CD4-positive, alpha-beta memory T cell (primary cell): ENCODE measurements at places on chromosomes 3 and 15. TPM values are rescaled to one million over a fixed set of nuclear protein-coding genes. Genes with fewer than 3 reads are reported as not detected.

PLIN1 gene
- polyA plus RNA-seq, result 0.46 TPM

RBSN gene
- polyA plus RNA-seq, result 21.4 TPM

KBTBD13 gene
- polyA plus RNA-seq, result not detected

SPINK8 gene
- polyA plus RNA-seq, result not detected

GOLGA8S gene
- polyA plus RNA-seq, result not detected

PSMD2 gene
- polyA plus RNA-seq, result 298 TPM

- no peak for DNase-seq
These were observed 446.5 kb downstream of the GRM7 start for GRCh38 chr3:7307410-7307809.

DNA sequence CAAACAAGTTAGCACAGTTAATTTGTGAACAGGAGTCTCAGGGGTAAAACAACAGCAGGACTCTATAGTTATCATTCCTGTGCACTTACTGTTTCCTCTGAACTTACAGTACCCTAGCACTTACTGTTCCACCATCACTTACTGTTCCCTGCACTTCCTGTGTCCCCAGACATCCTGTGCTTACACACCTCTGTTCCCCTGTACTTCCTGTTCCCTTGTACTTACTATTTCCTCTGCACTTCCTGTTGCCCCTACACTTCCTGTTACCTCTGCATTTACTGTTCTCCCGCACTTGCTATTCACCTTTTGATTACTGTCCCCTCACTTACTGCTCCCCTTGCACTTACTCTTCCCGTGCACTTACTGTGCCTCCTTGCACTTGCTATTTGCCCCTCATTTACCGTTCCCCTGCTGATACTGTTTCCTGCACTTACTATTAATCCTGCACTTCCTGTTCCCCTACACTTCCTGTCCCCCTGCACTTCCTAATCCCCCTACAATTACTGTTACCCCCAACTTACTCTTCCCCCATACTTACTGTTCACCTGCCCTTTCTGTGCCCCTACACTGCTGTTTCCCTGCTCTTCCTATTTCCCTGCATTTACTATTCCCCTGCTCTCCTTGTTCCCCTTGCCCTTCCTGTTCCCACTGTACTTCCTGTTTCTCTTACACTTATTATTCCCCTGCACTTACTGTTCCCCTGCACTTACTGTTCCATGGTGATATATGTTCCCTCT lies 30.3 kb downstream of the TPRA1 start:
- DNase-seq, result no peak

- no peak for DNase-seq
These were observed 16.9 kb upstream of the LRRC31 start for GRCh38 chr3:169886671-169887070.

GRCh38 chr15:69143756-69144436 lies 16.5 kb upstream of the GLCE start:
- DNase-seq, result no peak

DNA sequence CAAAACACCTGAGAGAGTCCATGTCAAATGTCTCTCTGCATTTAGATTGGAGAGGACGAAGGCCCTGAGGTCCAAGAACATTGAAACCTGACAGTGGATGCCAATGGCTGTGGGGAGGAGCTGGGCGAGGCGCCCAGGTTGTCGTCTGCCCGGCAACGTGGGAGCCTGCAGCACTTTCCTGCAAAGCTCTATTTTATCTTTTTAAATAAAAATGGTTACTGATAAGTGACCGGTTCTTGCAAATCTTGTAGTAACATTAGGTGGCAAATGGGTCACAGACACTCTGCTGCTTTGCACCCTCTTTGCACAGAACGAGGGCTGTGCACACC lies 19.5 kb upstream of the FANCD2 start:
- no peak for DNase-seq

- no peak for DNase-seq
These were observed 860.3 kb upstream of the SEMA6D start for GRCh38 chr15:46856839-46857502.

- DNase-seq, result no peak
These were observed 247.4 kb upstream of the TPM1 start for GRCh38 chr15:62795171-62795570.

DNA sequence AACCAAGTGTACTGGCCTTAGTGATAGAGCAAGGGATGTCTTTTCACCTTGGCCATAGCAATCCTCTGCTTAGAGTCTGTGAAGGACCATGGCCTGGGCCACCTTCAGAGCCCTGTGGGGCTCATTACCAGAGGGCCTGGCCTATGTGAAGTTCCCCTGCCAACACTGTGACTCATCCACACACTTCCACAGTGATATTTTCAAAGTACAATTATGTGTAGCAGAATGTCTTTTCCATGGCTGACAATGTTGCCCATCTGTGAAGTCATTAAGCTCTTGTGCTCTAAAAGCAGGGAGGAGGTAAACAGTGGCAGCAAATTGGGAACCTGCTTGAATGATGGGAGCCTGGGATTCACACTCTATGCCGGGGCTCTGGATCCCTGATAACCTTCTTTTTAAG lies 12.2 kb upstream of the CACNA1D start:
- no peak for DNase-seq

DNA sequence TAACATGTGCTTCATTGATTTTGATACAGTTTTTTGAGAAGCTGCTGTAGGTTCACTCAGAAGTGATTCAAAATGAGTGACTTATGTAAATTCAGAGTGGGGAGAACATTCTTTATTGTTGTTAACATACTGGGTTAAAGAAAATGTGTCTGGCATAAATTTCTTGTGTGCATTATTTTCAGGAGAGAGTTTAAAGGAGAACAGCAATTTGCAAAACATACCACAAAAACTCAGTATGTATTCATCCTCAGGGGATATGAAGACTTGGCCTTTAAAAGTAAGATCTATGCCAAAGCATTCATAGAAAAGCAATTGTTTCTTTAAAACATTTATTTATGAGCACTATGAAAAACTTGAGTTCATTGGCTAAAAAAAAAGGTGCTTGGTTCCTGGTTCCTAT lies 1089.8 kb downstream of the ROBO2 start:
- DNase-seq, result no peak

- no peak for DNase-seq
These were observed 52.8 kb downstream of the SEMA5B start for GRCh38 chr3:122974764-122975162.

DNA sequence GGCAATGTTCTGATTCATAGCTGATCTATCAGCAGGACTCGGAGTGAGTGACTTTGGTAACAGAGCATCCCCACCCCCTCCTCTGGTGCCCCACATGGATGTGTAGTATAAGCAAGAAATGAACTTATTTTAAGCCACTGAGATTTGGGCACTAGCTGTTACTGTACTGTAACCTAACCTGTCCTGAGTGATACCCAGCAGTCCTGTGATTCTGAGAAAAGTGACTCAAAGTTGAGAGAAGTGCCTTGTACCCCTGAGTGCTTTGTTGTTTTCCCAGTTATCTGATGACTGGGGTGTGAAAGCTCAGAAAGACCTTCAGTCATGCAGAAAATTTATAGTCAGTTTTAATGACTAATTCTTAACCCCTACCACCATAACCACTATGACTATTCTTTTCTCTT lies 439.9 kb upstream of the RBMS3 start:
- DNase-seq, result no peak

DNA sequence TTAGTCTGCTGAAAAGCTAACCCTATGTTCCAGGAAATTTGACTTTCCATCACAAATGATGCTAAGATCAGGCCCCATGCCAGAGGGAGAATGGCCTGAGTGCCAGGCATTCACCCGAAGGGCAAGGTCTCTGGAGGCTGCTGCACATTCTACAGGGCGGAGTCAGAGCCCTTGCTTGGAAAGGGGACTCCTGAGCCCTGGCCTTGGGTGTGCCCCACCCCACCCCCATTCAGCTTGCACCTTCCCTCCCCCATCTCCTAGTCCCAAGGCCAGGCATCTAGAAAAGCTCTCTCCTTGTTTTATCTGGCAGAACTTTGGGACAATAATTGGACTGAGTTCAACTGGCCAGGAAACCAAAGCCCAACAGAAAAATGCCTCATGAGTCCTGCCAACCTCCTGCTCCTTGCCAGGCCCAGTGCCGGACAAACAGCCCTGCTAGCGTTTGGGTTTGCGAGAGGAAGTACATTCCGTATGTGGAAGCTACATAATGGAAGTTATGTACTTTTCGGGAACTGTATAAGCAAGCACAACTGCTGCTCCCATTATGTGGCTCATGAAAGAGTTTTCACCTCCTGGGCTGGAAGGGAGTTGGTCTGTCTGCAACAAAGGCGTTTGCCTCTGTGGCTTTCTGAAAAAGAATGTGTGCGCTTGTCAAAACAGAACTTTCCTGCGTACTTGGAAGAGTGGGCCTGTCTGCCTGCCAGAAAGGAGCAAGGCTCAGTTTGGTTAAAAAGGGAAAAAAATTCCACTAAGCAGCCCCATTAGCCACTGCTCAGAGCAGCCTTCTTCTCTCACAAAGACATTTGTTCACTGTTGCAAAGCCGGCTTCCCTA lies 321.5 kb upstream of the CTNNB1 start:
- DNase-seq, result no peak

DNA sequence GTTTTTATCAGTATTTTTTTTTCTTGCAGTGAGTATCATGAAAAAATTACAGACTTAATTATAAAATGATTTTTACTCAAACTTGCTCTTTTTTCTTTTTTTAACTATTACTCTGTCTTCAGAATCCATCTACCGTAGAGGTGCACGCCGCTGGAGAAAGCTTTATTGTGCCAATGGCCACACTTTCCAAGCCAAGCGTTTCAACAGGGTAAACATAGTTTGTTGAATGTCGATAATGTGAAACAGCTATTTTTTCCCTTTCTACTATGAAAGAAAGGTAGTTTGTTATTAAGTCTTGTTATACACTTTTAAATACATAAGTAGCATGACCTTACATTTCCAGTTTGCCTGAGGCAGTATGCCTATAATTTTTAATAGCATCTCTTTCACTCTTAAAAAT lies 45.6 kb downstream of the PRKCI start:
- DNase-seq, result no peak

DNA sequence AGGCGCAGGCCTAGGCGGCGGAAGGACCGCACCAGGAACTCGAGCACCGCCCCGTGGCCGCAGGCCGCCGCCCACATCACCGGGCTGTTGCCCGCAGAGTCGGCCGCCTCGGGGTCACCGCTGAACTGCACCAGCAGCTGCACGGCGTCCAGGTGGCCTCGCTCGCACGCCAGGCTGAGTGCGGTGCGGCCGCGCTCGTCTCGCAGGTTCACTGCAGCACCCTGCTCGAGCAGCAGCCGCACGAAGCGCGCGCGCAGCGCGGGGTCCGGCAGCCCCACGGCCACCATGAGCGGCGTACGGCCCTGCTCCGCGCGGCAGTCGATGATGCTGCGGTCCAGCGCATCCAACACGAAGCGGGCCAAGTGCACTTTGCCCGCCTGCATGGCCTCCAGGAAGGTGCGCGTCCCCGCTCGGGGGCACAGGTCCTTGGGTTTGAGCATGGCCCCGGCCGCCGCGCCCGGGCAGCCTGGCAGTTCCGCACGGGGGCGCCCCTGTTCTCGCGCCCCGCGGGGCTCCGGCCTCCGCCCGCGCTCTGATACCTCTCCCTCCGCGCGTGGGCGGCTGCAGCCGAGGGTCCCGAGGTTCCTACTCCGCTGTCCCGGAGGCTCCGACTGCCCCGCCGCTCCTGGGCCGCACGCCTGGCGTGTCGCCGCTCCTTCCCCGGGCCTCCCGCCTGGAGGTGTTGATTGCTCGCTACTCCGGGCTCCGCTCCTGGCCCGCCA lies 556 bp downstream of the ANKRD63 start:
- DNase-seq, result peak; percentile 53

DNA sequence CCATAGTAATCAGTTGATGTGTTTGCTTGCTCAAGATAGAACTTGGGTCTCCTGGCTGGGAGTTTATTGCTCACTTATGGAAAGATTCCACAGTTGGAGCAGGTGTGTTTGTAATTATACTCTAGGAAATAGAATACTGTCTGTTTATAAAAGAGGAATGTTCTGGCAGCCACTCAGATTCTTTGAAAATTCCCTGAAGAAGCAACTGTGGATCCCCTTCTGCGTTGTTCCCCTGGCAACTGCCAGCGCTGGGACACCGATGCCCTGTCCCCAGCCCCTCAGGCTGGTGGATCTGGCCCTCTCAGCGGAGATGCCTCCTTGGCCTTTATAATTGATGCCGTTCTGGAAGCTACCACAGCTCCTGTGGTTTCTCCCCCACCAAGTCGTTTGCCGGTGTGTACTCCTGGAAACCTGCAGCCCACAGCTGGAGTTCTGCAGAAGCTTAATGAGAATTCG lies 225.9 kb downstream of the ITPR1 start:
- DNase-seq, result no peak

DNA sequence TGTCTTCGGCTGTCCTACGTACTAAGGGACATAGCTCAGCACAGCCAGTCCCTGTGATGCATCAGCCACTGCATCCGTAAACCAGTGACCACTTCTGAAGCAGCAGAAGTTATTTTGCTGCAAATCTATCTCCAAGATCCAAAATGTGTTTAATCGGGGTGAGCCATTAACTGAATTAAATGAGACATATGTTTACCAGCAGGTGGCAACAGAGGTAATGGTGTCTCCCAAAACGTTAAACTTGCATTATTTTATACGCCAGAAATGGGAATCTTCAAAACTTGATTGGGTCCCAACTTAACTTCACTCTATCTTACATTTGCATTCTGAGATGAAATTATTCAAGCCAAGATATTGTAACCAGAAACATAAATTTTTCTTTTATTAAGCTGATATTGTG lies 75.3 kb upstream of the BOC start:
- no peak for DNase-seq

DNA sequence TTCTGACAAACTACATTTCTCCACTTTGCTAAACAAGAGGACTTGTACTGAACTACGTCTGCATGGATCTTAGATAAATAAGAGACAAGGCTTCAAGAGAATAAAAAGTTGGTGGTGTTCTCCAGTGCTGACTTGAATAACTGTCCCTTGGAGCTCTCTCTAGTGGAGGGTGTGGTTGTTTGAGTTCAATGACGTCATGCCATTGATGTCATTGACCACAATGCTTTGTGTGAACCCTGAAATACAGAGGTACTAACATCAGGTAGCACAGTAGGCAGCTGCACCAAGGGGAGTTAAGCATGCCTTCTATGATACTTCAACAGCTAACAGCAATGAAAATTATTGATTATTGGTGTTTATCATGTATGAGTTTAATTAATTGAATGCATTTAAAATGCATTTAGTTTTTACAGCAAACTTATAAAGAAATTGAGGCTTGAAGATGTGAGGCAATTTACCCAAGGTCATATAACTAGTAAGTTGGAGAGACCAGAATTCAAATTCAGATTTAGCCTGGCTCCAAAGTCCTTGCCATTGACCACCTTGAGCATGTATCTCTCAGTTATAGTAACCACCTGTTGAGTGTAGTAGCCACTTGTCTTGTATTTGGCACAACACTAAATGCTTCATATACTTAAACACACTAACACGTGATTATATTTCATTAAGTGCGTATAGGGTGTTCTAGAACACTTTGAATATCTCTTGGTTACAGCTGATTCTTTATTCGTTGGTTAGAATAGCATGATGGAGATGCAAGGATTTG lies 126.0 kb upstream of the ANKRD28 start:
- DNase-seq, result no peak

DNA sequence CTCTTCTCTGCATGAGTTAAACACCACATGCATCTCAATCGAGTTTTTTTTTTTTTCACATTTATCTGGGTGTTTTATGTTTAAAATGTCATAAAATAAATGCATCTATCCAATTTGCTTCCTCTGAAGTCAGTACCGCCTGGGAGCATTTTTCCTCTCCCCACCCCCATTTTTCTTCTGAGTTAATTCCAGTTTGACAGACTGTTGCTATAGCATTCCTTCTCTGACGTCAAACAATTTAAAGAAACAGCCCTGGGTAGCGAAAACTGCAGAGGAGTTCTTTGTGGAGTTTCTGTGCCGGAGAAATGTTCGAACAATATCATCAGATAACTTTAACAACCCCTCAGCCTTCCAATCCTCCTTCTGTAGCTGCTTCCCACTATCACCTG lies 900 bp upstream of the GNB4 start:
- no peak for DNase-seq
